ENCODE measurements at places on chromosomes 5 and 9. TPM values are rescaled to one million over a fixed set of nuclear protein-coding genes. Genes with fewer than 3 reads are reported as not detected.
A peak's percentile ranks its signal among the peaks of the same experiment; 100 is the strongest.

DNA sequence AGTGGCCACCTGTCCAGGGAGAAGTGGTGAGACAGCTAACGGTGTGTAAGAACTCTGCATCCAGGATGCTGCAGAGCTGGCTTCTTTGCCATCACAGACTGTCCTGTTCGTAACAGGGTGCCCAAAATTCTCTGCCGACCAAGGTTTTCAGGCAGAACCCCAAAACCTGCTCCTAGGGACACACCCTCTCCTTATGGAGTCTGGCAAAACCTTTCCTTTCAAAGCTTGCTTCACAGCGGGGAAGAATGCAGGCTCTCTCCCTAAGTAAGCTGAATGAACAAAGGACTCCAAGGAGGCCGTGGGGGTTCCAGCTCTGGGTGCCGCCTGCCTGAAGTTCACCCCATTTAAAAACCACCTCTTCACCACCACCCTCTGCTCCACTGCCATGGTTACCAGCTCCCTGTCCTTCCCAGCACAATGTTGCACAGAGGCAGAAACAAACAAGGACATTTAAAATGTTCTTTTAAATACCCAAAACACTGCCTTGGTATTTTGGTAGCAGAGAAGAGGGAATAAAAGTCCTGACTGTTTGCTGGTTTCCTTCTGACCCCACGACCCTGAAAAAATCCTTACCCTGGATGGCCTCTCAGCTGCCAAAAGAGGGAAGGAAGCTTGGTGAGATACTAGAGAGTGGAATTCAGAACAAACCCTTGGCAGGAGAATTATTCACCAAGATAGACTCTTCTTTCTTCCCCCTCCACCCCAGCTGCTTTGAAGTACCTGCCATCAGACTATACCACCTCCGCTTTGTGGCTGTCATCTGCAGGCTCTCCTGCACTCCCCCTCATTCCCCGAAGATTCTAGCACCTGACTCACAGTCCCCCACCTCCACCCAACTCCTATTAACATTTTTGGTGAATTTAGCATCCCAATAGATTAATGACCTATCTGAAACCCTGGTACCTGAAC, 7.1 kb upstream of the KLF9 start:
- peaks cover 23% of the 10 kb centered on the region for H3K27me3 ChIP-seq
- peak overlapping the region; percentile 64 for H3K4me3 ChIP-seq
- no peaks in the 10 kb centered on the region for H3K36me3 ChIP-seq

The FBP2 gene
- 0.32 TPM for polyA plus RNA-seq

DNA sequence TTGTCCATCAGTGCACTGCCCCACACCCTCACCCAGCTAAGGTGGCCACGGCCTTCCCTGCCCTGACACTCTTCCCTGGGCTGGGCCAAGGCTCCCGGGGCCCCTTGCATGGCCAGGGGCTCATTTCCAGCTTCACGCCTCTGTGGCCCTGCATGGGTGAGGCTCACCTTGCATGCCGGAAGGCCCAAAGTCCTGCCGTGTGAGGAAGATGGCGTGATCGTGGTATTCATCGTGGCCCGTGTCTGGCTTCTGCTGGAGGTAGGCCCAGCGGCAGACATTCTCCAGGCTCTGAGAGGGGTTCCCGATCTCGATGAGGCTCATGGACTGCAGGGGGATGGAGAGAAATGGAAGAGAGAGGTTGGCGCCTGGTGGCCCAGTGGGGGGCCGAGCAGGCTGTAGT, 98.4 kb downstream of the ZNF354C start:
- no peak for DNase-seq
- no peak overlapping the region for H3K27ac ChIP-seq
- no peaks in the 10 kb centered on the region for H3K4me1 ChIP-seq
- no peaks in the 10 kb centered on the region for H3K27me3 ChIP-seq

DNA sequence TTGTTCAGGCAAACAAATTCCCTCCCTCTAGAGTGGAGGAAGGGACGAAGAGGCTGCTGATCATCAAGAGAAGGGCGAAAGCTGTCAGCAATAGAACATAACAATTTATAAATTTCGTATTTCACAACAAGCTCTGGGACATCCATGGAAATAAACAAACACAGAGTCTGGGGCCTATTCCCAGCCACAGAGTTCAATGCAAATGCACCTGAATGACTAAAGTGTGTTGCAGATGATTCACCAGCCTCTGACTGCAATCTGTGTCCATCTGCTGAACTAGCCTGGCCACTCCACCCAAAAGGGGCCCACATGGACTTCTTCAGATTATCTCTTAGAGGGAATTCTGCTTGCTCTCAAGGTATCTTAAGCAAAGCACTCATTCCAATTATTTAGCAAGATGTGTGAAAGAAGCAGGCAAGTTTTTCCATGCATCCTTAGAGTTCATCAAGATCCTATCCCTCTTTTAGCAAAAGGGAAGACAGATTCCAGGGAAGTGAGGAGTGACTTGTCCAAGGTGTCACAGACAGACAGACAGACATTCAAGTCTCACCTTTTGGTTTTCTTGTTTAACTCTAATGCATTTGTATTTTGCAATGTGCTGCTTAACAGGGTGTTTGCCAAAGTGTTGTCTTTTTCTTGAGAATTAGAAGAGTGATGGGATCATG, 307.8 kb upstream of the PAPPA start:
- no peak overlapping the region for H3K4me3 ChIP-seq
- no peak for DNase-seq
- no peaks in the 10 kb centered on the region for H3K36me3 ChIP-seq
- no peaks in the 10 kb centered on the region for H3K27me3 ChIP-seq
- H3K4me1 ChIP-seq = no peaks in the 10 kb centered on the region

- H3K4me1 ChIP-seq = no peaks in the 10 kb centered on the region
- DNase-seq = no peak
- no peak overlapping the region for H3K4me3 ChIP-seq
Observed at GRCh38 chr9:131873891-131874440, 134.1 kb upstream of the RAPGEF1 start.

GRCh38 chr5:145429170-145429569, 406.0 kb downstream of the PRELID2 start:
- H3K4me3 ChIP-seq = no peak overlapping the region
- no peaks in the 10 kb centered on the region for H3K4me1 ChIP-seq
- no peak overlapping the region for H3K27ac ChIP-seq
- no peaks in the 10 kb centered on the region for H3K36me3 ChIP-seq

DNA sequence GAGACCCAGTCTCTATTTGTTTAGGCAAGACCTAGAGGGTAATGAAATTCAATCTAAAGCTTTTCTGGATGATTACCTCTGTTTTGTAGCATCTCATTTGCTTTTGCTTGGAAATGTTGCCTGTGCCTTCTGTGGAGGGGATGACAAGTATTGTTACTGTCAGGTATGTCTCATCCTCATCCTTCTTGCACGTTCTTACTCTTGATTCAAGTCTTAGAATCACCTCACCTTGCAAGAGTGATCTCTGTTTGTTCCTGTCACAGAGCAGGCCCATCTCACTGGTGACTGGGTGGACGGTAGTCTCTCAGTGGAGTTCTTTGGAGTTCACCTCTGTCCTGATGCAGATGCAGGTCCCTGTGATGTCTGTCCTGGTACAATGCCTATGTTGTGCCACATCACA, 33.5 kb downstream of the MCCC2 start:
- H3K4me1 ChIP-seq = no peaks in the 10 kb centered on the region
- peaks cover 6% of the 10 kb centered on the region for H3K36me3 ChIP-seq
- no peak for DNase-seq
- no peaks in the 10 kb centered on the region for H3K27me3 ChIP-seq

GRCh38 chr9:133792721-133793470, 54.7 kb upstream of the SARDH start:
- no peak overlapping the region for H3K4me3 ChIP-seq
- H3K27ac ChIP-seq = no peak overlapping the region
- H3K27me3 ChIP-seq = no peaks in the 10 kb centered on the region
- DNase-seq = peak; percentile 21
- H3K4me1 ChIP-seq = no peaks in the 10 kb centered on the region
- H3K36me3 ChIP-seq = no peaks in the 10 kb centered on the region

The CDK5RAP2 gene
- 44.0 TPM for polyA plus RNA-seq

The LRRC19 gene
- under 0.01 TPM for polyA plus RNA-seq

DNA sequence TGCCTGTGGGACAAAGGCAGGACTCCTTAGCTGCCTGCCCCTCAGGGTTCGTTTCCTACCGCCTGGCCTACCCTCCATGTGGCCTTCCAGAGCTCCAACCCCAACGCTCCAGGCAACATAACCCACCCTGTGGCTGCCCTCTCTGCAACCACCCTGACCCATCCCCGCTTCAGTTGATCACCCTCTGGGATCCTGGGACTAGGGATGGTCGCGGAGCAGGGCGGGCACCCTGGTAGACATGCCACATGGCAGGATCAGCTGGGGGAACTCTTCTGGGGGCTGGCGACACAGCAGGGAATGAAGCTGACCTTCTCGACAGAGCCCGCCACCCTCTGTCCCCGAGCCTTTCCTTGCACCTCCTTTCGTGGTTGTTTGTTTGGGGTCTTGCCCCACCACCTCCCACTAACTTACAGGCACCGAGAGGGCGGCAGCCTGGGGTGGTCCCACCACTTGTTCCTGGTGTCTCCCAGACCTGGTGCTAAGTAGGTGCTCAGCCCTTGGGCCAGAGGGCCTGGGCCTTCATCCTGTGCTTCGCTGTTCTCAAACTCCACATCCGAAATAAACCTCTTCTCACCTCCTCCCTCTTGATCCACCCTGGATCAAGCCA, 243.1 kb downstream of the PBX3 start:
- DNase-seq = no peak
- no peaks in the 10 kb centered on the region for H3K36me3 ChIP-seq
- H3K27ac ChIP-seq = no peak overlapping the region
- no peak overlapping the region for H3K4me3 ChIP-seq
- H3K4me1 ChIP-seq = no peaks in the 10 kb centered on the region

DNA sequence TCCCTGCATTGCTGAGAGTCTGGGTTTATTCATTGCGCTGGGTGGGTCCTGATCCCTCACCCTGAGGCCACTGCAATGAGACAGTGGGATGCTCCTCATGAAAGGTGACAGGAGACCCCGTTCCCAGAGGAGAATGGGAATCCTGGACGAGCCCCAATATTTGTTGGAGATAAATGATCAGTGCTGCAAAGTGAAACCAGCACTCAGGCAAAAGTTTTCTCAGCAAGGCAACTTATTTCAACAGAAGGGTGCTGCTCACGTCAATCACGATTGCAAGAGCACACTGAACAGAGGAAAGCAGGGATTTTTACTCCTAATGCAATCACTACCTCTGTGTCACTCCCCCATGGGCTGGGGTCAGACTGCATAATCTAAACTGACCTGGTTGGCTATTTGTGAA, 110.2 kb upstream of the MAMDC2 start:
- no peaks in the 10 kb centered on the region for H3K4me1 ChIP-seq
- H3K27me3 ChIP-seq = no peaks in the 10 kb centered on the region
- DNase-seq = no peak

The FGF10 gene
- polyA plus RNA-seq = 0.59 TPM

DNA sequence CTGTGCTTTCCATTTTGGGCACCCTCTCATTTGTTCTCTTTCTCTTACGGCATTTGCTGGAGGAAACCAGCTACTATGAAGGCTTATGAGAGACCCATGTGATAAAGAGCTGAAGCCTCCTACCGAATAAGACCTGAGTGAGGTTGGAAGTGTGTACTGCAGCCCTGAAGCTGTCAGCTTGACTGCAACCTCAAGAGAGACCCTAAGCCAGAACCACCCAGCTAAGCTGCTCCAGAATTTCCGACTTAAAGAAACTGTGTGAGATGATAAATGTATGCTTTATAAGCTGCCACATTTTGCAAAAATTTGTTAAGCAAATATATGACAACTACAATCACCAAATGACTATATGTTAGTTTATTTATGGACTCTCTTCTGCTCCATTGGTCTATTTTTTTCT, 151.7 kb upstream of the PTPRD start:
- H3K36me3 ChIP-seq = no peaks in the 10 kb centered on the region
- H3K27me3 ChIP-seq = no peaks in the 10 kb centered on the region
- no peak overlapping the region for H3K4me3 ChIP-seq
- no peak overlapping the region for H3K27ac ChIP-seq

The SLC45A2 gene
- 0.05 TPM for polyA plus RNA-seq

The NR4A3 gene
- polyA plus RNA-seq = 13.6 TPM

DNA sequence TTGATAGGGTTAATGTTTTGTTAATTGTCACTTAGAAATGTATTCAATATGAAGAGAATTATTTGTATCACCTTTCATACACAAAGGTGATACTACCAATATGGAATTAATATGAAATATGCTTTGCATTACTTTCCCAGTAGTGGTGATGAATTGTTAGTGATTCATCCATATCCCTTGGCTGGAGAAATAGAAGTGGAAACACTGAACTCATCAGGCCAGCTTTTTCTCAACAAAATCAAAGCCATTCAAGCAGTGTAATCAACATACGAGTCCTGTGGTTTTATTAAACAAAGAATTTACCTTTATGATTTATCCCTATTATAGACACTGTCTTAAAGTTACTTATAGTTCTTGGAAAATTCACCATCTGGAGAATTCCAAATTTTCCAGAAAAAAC, 264.0 kb upstream of the MEF2C start:
- DNase-seq = no peak
- H3K4me3 ChIP-seq = no peak overlapping the region
- H3K27ac ChIP-seq = no peak overlapping the region

The MARCOL gene
- polyA plus RNA-seq = not detected

The ECM2 gene
- 3.5 TPM for polyA plus RNA-seq

The RNF183 gene
- polyA plus RNA-seq = 0.46 TPM

DNA sequence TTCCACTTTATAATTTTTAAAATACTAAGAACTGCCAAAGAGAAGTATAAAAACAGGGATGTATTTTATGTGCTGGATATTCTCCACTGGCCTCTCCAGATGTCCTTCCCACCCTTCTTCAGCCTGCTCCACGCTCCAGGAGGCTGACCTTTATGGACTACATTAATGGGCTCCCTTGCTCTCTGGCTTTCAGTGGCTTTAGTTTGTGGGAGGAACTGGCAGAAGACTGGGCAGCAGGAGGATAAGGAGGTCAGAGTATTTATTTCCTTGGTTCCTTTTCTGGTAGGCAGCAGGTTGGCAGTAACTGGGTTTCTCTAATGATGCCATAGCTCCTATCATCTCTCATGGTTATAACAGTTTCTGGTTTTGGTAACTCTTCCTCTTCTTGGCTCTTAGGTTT, 133.9 kb downstream of the PAM start:
- no peaks in the 10 kb centered on the region for H3K36me3 ChIP-seq
- no peak for DNase-seq
- H3K4me3 ChIP-seq = no peak overlapping the region
- no peak overlapping the region for H3K27ac ChIP-seq
- no peaks in the 10 kb centered on the region for H3K27me3 ChIP-seq

- no peaks in the 10 kb centered on the region for H3K4me1 ChIP-seq
- H3K27ac ChIP-seq = no peak overlapping the region
Observed at GRCh38 chr9:27945386-27945785, 372.1 kb upstream of the C9orf72 start.

The PGM5 gene
- 5.2 TPM for polyA plus RNA-seq

DNA sequence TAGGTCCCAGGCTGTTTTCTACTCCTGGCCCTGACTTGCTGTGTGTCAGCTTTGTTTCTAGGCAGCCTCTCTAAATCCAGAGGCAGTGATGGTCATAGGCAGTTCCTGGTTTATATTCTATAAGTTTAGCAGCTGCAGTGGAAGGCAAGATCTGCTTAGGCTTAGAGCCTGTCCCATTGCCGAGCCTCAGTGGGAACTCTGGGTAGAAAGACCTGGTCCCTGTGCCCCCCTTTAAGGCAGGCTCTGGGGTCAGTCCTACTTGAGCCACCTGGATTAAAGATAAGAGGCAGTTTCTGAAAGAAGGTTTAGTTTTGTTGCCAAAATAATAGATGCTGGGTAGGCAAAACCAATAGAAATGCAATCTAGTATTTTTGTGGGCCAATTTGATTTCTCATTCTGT, 13.6 kb downstream of the MCCC2 start:
- peaks cover 10% of the 10 kb centered on the region for H3K36me3 ChIP-seq
- H3K27ac ChIP-seq = peak overlapping the region; percentile 38
- no peak overlapping the region for H3K4me3 ChIP-seq
- H3K27me3 ChIP-seq = no peaks in the 10 kb centered on the region

The SLC6A3 gene
- 14.9 TPM for polyA plus RNA-seq
